ENCODE measurements at places on chromosomes 5 and 9. TPM values are rescaled to one million over a fixed set of nuclear protein-coding genes. Genes with fewer than 3 reads are reported as not detected.

- H3K27ac ChIP-seq, result no peak overlapping the region
- no peak overlapping the region for H3K4me3 ChIP-seq
- H3K27me3 ChIP-seq, result no peaks in the 10 kb centered on the region
- no peak for DNase-seq
- peaks cover 18% of the 10 kb centered on the region for H3K4me1 ChIP-seq
- no peaks in the 10 kb centered on the region for H3K36me3 ChIP-seq
These were observed 19.6 kb upstream of the ISOC1 start for GRCh38 chr5:129074903-129075302.

- H3K36me3 ChIP-seq, result no peaks in the 10 kb centered on the region
- peaks cover 17% of the 10 kb centered on the region for H3K4me1 ChIP-seq
- peak within 1 kb of the TSS; percentile 93 for H3K27ac ChIP-seq
- DNase-seq, result peak; percentile 66
- H3K4me3 ChIP-seq, result peak within 1 kb of the TSS; percentile 87
These were observed at the start of gene IDNK for GRCh38 chr9:83622939-83623678. TSS of gene IDNK (plus strand) at chr9:83623143. CDS start at chr9:83623172, 29 bp downstream.

DNA sequence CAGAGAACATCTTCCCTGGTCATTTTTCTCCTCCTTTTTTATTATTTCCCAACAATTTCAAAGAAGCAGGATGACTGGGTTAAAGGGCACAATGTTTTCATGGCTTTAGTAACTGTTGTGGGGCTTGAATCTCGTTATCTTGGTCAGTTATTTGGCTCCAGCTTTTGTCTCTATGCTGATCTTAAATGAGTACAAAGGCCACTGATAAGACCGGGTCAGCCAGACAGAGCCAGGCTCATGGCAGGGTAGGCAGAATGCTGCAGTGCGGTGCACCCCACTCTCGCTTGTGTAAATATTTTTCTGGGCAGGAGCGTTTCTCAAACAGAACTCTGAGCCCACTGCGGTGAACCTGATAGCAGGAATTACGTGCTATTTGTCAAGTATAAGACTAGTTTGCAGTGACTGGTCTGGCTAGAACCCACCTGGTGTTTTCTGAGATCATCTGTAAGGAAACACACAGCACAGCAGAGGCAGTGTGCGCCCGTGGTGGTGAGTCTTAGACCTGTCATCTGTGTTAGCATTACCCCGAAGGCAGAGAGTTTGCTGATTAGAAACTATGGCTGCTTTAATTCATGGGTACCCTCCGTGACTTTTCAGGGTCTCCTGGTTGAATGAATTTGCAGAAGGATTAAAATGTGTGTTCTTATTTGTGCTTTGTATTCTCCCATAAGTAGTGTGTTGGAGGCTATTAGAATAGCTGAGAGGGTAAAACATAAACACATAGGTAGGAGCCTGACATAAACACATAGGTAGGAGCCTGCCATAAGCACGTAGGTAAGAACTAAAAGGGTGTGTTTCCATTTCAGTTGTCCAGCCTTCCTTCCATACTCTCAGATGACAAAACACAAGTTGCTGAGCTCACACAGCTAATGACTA lies 158.6 kb upstream of the DMRT1 start:
- peaks cover 6% of the 10 kb centered on the region for H3K36me3 ChIP-seq
- no peaks in the 10 kb centered on the region for H3K27me3 ChIP-seq
- peaks cover 54% of the 10 kb centered on the region for H3K4me1 ChIP-seq
- DNase-seq, result no peak

DNA sequence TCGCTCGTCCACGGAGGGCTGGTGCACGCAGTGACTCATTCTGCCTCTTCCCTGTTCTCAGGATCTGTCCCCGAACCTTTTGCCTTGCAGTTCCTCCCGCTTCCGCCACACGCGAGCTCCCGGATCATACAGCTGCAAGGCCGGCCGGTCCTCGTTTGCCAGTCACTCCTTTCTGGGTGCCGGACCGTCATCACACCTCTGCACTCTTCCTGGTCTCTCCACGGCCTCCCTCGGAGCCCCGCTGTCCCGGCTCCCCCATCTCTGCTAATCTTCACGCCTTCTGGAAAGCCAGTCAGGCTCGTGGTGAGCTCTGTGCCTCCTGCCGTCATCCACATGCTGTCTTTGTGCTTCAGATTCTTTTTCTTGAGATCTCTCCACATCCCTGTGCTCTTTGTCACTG lies 91.8 kb downstream of the STX17 start:
- no peak overlapping the region for H3K4me3 ChIP-seq
- no peaks in the 10 kb centered on the region for H3K27me3 ChIP-seq
- no peak overlapping the region for H3K27ac ChIP-seq
- H3K4me1 ChIP-seq, result no peaks in the 10 kb centered on the region

DNA sequence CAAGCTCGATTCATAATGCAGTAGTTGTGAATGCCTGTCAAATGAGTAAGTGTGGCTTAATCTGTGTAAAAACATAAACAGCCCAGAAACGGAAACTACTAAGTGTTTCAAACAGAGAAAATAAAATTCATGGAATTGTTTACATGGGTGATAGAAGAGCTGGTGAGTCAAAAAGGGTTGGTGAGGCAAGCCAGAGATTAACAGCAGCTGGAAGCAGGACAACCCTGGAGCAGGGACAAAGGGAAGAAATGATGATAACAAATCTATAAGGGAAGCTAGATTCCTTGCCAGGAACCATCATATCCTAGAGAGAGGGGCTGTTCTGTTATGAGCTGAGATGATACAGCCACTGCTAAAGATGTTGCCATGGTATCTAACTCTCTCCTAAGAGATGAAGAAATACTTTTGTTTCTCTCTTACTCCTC lies 18.0 kb upstream of the PRR16 start:
- H3K27ac ChIP-seq, result peak overlapping the region; percentile 57
- H3K27me3 ChIP-seq, result no peaks in the 10 kb centered on the region
- DNase-seq, result no peak
- peaks cover 21% of the 10 kb centered on the region for H3K4me1 ChIP-seq
- H3K36me3 ChIP-seq, result no peaks in the 10 kb centered on the region

DNA sequence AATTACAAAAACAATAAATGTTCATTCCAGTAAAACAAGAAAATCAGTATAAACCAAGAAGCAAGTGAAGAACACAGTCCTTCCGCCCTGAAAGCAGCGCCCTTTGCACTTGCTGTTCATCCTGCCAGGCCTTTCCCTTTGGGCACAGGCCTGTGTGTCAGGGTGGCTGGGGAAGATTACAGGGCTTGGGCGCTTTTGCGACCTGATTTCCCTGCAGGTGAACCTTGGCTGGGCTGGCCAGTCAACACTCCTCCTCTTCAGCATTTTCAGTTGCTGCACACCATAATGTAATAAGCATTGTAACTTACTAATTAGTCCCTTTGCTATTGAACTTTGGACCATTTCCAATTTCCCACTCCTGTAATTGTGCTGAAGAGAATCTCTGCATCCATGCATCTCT lies 38.6 kb upstream of the TDRD7 start:
- no peaks in the 10 kb centered on the region for H3K27me3 ChIP-seq
- H3K4me3 ChIP-seq, result no peak overlapping the region
- DNase-seq, result no peak
- no peaks in the 10 kb centered on the region for H3K4me1 ChIP-seq
- no peak overlapping the region for H3K27ac ChIP-seq
- peaks cover 39% of the 10 kb centered on the region for H3K36me3 ChIP-seq

DNA sequence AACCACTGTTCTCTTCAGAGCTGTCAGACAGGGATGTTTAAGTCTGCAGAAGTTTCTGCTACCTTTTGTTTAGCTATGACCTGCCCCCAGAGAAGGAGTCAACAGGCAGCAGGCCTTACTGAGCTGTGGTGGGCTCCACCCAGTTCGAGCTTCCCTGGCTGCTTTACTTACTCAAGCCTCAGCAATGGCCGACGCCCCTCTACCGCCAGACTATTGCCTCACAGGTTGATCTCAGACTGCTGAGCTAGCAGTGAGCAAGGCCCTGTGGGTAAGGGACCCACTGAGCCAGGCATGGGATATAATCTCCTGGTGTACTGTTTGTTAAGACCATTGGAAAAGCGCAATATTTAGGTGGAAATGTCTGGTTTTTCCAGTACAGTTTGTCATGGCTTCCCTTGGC lies 229.6 kb downstream of the TMEM167A start:
- no peak overlapping the region for H3K4me3 ChIP-seq
- H3K36me3 ChIP-seq, result no peaks in the 10 kb centered on the region
- H3K27ac ChIP-seq, result no peak overlapping the region
- DNase-seq, result no peak

The HK3 gene
- total RNA-seq, result 0.60 TPM

The RPS14 gene
- 2,627 TPM for total RNA-seq

The DMRTA1 gene
- total RNA-seq, result 1.6 TPM

The ISOC1 gene
- total RNA-seq, result 32.5 TPM

Measured in mesothelial cell of epicardium (in vitro differentiated cells).